Mesenchymal stem cell (in vitro differentiated cells and primary cell): ENCODE measurements at places on chromosomes 3 and 15.
A peak's percentile ranks its signal among the peaks of the same experiment; 100 is the strongest.

- peaks cover 3% of the 10 kb centered on the region for H3K4me1 ChIP-seq
- H3K36me3 ChIP-seq, result no peaks in the 10 kb centered on the region
- H3K27me3 ChIP-seq, result peaks cover 25% of the 10 kb centered on the region
- no peak for DNase-seq
Observed at GRCh38 chr3:59407425-59407824, 357.6 kb upstream of the CFAP20DC start.

- no peaks in the 10 kb centered on the region for H3K4me1 ChIP-seq
- H3K27me3 ChIP-seq, result no peaks in the 10 kb centered on the region
- H3K36me3 ChIP-seq, result no peaks in the 10 kb centered on the region
- H3K4me3 ChIP-seq, result no peak overlapping the region
Observed at GRCh38 chr15:46207341-46207740, 572.5 kb downstream of the SQOR start.

- H3K36me3 ChIP-seq, result no peaks in the 10 kb centered on the region
- no peaks in the 10 kb centered on the region for H3K27me3 ChIP-seq
- no peak overlapping the region for H3K27ac ChIP-seq
- peaks cover 9% of the 10 kb centered on the region for H3K4me1 ChIP-seq
- peak overlapping the region; percentile 2 for H3K4me3 ChIP-seq
Observed at GRCh38 chr3:54878145-54878544, 49.7 kb downstream of the LRTM1 start.

DNA sequence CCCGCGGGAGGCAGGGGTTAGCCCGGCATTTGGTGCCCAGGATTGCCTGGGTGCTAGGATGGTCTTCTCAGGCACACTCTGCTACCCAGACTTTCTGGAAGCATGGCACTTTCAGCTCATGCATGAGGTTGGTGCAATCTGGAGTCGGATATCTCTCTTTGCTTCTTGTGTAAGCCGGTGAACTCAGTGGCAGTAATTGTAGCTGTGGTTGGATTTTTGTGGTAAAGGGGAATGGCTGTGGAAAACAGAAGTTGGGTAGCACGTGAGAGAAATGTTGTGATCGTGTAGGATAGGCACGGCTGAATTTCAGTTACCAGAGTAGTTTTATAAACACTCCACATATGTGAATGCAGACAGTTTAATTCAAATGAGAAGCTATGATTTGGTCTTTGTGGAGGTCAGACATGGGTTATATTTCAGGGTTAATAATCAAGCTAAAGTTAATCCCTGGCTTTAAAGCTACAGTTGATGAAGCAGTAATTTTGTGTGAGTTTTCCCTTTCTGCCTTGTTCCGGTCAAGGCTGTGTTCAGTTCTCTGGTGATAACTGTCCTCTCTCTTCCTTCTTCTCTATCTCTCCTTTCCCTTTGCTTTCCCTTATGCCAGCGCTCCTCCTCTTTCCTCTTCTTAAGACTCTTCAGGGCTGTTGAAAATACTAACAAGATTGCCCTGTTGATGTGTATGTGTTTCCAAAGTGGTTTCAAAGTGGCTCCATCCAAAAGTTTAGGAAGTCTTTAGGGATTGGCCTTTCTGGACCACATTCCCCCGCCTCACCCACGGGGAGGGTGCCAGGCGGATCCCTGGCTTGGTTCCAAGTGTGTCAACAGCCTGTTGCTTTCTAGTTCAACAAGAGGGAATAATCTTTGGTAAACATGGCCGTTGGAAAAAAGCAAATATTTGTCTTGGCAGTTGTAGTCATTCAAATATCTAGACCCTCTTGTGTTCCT is 404.6 kb upstream of the C2CD4B start:
- peak; percentile 86 for DNase-seq
- peak overlapping the region; percentile 87 for H3K27ac ChIP-seq
- H3K4me1 ChIP-seq, result peaks cover 17% of the 10 kb centered on the region
- no peaks in the 10 kb centered on the region for H3K27me3 ChIP-seq
- peaks cover 6% of the 10 kb centered on the region for H3K36me3 ChIP-seq

DNA sequence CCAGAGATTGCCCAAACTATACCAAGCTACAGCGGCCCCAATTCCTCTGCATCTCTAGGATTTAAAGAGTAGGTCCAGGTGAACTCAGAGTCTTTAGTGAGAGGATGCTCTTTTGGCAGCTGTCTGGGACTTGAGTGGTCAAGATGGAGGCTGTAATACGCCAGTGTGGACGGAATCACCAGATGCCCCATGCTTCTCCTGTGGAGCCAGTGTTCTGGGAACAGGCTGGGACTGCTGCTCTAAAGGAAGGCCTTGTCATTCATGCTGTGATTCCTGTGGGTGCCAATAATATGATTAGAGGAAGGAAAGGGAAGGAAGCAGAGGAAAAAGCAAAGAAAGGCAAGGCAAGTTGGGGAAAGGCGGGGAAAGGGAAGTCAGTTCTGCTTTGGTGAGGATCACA is 17.4 kb upstream of the NOX5 start:
- H3K27me3 ChIP-seq, result peaks cover 17% of the 10 kb centered on the region
- no peaks in the 10 kb centered on the region for H3K36me3 ChIP-seq
- no peak overlapping the region for H3K4me3 ChIP-seq
- H3K27ac ChIP-seq, result no peak overlapping the region

DNA sequence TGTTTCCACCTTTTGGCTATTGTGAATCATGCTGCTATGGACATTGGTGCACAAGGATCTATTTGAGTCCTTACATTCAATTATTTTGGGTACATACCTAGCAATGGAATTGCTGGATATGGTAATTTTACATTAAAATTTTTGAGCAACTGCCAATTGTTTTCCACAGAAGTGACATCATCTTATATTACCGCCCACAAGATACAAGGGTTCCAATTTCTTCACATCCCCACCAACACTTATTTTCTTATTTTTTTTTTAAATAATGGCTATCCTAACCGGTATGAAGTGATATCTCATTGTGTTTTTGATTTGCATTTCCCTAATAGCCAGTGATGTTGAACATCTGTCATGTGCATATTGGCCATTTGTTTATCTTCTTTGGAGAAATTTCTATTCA is 22.5 kb upstream of the NPTN start:
- H3K27ac ChIP-seq, result no peak overlapping the region
- peaks cover 9% of the 10 kb centered on the region for H3K27me3 ChIP-seq
- DNase-seq, result no peak
- H3K36me3 ChIP-seq, result no peaks in the 10 kb centered on the region

DNA sequence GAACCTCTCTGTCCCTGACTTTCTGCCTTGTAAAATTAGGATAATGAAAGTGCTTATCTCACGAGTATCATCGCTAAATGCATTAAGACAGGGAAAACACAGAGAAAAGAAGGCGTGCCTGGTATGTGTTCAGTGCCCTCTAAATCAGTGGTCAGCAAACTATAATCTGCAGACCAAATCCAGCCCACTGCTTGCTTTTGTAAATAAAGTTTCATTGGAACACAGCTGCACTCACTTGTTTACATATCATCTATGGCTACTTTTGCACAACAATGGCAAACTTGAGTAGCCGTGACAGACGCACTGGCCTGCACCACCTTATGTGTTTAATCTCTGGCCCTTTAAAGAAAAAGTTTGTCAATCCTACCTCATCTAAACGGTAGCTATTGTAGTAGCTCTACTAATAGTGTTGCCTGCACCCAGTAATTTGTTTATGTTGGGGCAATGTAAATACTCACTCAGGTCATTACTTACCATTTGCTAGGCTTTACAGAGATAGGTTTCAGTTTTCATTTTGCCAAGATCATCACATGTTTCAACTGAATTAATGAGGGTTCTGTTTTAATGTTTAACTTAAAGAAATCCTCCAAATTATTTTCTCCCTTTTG is 229.4 kb downstream of the FEZF2 start:
- H3K4me3 ChIP-seq, result no peak overlapping the region
- H3K4me1 ChIP-seq, result peaks cover 5% of the 10 kb centered on the region
- DNase-seq, result peak; percentile 42
- H3K27me3 ChIP-seq, result no peaks in the 10 kb centered on the region
- peaks cover 2% of the 10 kb centered on the region for H3K36me3 ChIP-seq

DNA sequence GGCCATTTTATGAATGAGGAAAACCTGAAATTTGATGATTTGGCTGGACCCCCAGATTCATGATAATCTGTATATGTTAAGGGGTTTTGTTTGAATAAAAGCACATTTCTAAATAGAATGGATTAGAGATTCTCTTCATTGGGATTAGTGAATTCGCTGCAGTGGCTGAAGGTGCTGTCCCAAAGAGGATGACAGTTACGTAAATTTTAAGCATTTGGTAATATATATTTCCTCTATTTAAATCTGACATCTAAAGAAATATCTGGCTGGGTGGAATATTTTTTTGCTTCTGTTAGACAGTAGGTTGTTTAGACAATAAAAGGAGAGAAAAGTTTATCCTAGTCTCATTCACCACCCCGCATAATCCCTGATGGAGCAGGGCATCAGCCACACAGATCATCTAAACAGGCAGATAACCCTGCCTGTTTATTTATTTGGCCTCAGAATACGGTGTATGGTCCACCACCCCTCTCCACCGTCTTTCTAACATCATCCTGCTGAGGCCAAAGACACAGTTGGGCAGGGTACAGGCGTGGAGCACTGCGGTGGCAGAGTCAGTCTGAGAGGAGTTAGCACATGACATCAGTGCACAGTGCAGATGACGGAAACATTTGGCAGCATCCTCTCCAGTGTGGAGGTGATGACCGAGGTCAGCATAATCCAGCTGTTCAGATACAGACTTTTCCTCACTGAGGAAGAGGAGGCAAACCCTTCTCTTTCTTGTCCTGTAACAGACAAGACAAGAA is 20.4 kb upstream of the NFKBIZ start:
- peaks cover 5% of the 10 kb centered on the region for H3K36me3 ChIP-seq
- H3K4me1 ChIP-seq, result no peaks in the 10 kb centered on the region
- H3K4me3 ChIP-seq, result peak overlapping the region; percentile 85

- no peak overlapping the region for H3K4me3 ChIP-seq
- DNase-seq, result no peak
- no peaks in the 10 kb centered on the region for H3K27me3 ChIP-seq
Observed at GRCh38 chr3:95148107-95148506, 1085.2 kb downstream of the NSUN3 start.

DNA sequence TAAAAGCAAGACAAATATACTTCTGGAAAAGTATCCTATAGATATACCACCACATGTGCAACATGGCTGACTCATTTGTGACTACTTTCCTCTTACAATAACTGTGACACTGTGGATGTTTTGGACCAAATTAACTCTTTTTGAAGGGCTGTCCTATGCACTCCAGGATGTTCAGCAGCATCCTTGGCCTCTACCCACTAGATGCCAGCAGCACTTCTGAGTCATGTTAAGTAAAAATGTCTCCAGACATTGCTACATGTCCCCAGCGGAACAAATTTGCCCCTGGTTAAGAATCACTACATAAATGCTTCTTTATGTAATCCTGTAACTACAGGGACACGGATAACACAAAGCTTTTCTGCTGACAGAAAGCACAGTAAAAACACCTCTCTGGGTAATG is 32.0 kb downstream of the RUVBL1 start:
- H3K27ac ChIP-seq, result no peak overlapping the region
- H3K27me3 ChIP-seq, result no peaks in the 10 kb centered on the region
- peaks cover 13% of the 10 kb centered on the region for H3K4me1 ChIP-seq
- peaks cover 43% of the 10 kb centered on the region for H3K36me3 ChIP-seq
- no peak for DNase-seq
- H3K4me3 ChIP-seq, result no peak overlapping the region

GRCh38 chr3:48588230-48588629 is 6.9 kb downstream of the COL7A1 start:
- H3K27me3 ChIP-seq, result no peaks in the 10 kb centered on the region
- no peak overlapping the region for H3K4me3 ChIP-seq
- no peak overlapping the region for H3K27ac ChIP-seq
- peaks cover 100% of the 10 kb centered on the region for H3K36me3 ChIP-seq

DNA sequence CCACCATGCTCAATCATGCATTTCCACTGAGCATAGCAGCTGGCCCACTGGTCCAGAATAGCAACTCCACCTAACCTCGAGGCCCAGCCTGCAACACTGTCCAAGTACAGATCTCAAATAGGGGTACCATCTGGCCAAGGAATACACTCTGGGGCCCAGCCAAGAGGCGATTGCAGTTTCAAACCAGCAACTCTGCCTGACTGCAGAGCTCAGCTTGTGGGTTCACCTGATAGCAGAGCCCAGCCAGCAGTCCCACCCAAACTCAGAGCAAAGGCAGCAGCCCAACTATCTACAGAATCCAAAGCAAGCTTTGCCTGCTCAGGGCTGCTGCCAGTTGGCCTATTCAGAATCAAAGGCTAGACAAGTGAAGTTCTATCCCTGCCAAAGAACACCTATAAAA is 30.5 kb downstream of the POLQ start:
- no peaks in the 10 kb centered on the region for H3K4me1 ChIP-seq
- H3K36me3 ChIP-seq, result peaks cover 4% of the 10 kb centered on the region
- no peaks in the 10 kb centered on the region for H3K27me3 ChIP-seq
- no peak overlapping the region for H3K27ac ChIP-seq

GRCh38 chr3:100954199-100954935 is 38.9 kb downstream of the ABI3BP start:
- no peak overlapping the region for H3K4me3 ChIP-seq
- H3K27ac ChIP-seq, result no peak overlapping the region
- no peak for DNase-seq
- no peaks in the 10 kb centered on the region for H3K36me3 ChIP-seq
- no peaks in the 10 kb centered on the region for H3K4me1 ChIP-seq

GRCh38 chr3:127764841-127765362 is 57.4 kb downstream of the MGLL start:
- H3K27me3 ChIP-seq, result no peaks in the 10 kb centered on the region
- H3K36me3 ChIP-seq, result peaks cover 29% of the 10 kb centered on the region
- H3K4me3 ChIP-seq, result no peak overlapping the region
- peak overlapping the region; percentile 59 for H3K27ac ChIP-seq
- DNase-seq, result peak; percentile 62

DNA sequence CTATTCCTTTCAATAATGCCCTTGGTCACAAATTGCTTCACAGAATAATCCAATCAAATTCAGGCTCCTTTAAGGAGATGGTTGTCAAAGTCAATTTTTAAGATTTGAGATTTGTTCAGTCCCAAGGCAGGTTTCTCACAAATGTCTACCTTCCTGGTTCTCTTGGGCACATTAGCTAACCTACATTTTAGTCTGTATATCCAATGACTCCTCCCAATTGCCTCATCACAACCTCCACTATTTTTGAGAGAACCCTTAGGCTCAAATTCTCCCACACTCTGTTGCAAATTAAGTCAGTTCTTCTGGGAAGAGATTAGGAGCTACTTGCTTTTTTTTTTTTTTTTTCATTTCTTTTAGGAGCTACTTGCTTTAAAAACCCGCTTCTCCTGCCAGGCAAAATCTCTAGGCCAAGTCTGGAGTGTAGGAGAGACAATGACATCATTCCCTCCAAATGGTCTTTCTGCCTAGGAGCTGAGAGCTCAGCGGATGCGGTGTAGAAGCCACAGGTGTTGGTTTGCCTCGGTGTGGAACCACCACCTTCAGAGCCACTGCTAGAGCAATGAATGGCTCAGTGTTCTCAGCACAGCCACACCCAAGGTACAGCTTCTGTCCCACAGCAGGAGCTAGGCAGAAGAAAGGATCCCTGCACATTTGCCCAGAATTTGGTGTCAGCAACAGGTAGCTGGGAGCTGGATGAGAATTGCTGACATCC is 10.0 kb upstream of the INO80 start:
- H3K4me3 ChIP-seq, result no peak overlapping the region
- peaks cover 5% of the 10 kb centered on the region for H3K4me1 ChIP-seq
- H3K27ac ChIP-seq, result no peak overlapping the region
- no peak for DNase-seq
